ENCODE measurements at places on chromosomes 1 and 21.

DNA sequence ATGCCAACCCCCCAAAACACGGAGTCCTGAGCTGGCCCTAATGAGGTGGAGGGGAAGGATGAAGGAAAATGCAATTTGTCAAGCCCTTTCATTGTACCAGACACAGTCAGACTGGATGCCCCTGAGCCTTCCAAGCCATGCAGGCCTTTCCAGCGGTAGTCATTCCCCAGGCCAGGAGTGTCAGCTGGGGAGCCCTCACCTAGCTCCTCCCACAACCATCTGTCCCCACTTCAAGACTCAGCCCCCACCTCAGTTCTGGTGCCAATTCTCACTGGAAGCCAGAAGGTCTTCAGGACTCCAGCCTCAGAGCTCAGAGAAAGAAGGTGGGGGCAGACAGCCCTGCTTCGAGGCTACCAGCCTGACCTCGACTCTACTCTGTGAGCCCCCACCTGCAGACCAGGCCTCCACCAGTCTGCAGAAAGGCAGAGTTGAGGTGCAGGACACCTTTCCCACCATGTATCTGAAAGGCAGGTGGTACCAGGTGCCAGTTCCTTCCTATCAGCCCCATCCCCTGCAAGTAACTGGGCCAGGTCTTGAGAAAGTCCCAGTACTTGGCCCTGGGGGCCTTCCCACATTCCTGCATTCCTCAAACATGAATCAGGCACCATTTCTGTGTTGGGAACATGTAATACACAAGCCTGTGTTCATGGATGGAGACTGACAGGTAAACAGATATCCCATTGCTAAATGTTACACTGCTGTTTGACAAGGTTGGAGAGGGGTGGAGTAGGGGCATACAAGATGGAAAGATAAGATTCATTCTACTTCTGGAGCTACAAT lies 180.6 kb upstream of the EDN2 start:
- no peak for DNase-seq

DNA sequence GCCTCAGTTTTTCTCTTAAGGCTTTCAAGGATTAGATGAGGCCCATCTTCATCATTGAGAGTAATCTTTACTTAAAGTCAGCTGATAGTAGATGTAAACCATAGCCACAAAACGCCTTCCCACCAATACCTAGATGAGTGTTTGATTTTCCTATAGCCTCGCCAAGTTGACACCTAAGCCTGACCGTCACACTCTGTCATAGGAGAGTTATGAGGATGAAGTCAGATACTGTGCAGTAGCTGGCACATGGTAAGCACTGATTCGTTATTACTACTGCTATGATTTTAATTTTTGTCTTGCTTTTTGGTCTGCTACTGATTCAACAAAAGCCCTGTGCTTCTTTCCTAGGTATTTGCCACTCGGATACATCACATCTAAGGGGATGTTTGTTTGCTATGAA lies 395.5 kb downstream of the RPS6KC1 start:
- no peak for DNase-seq

- no peak for DNase-seq
These were observed 16.1 kb downstream of the FH start for GRCh38 chr1:241503444-241503843.

- no peak for DNase-seq
These were observed 263.4 kb downstream of the PLA2G4A start for GRCh38 chr1:187092104-187092503.

GRCh38 chr1:118483245-118484006 lies 298.4 kb upstream of the SPAG17 start:
- no peak for DNase-seq

- DNase-seq, result no peak
These were observed 35.3 kb upstream of the PAXBP1 start for GRCh38 chr21:32806810-32807386.

DNA sequence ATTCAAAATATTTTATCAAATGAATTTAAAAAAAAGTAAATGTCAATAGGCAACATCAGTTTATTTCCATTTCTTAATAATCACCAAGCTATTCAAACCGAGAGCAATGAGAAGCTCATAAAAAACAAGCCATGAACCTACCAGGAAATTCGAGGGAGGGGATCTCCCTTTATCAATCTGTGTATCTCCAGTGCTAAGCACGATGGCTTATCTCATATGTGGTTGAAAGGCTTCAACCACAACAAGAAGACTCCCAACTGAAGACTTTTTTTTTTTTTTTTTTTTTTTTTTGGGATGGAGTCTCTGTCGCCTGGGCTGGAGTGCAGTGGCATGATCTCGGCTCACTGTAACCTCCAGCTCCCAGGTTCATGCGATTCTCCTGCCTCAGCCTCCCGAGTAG lies 833.3 kb downstream of the USP25 start:
- DNase-seq, result no peak

DNA sequence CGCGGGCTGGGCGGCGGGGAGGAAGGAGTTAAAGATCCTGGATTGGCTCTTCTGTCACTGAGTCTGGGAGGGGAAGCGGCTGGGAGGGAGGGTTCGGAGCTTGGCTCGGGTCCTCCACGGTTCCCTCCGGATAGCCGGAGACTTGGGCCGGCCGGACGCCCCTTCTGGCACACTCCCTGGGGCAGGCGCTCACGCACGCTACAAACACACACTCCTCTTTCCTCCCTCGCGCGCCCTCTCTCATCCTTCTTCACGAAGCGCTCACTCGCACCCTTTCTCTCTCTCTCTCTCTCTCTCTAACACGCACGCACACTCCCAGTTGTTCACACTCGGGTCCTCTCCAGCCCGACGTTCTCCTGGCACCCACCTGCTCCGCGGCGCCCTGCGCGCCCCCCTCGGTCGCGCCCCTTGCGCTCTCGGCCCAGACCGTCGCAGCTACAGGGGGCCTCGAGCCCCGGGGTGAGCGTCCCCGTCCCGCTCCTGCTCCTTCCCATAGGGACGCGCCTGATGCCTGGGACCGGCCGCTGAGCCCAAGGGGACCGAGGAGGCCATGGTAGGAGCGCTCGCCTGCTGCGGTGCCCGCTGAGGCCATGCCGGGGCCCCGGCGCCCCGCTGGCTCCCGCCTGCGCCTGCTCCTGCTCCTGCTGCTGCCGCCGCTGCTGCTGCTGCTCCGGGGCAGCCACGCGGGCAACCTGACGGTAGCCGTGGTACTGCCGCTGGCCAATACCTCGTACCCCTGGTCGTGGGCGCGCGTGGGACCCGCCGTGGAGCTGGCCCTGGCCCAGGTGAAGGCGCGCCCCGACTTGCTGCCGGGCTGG lies at the start of gene NPR1:
NPR1 (plus strand) TSS at position 170 of the 818 bp plus-strand sequence; CDS start at position 591, 421 bp downstream.
- no peak for DNase-seq
